ENCODE measurements at places on chromosomes 16 and 17.

DNA sequence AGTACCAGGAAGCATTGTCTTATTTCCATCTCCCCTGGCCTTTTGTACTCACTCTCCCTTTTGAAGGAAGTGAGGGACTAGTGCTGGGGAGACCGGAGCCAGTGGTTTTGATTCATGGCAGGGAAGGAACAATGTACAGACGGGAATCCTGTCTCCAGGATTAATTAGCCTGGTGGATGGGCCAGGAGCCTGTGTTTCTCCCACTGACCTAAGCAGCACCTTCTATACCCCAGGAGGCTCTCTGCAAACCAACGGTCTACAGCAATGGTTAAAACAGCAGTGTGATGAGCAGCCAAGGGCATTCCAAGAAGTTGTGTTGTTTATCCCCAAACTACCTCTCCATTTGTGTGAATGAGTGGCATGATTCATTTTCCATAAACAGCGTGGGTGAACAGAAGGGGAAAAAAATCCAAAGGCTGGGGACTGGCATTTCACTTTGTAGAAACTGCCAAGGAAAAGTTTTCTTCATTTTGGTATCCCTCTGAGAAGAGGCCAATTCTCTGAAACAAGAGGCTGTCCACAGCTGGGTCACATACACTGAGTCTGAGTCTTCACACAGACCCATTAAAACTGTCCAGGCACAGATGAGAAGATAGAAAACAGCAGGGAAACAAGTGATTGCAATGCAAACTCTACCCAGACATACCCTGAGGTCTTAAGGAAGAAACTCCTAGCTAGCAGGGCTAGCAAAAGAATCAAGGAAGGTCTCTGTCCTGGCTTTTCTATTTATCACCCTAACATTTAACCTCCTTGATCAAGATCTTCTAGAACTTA is 18.1 kb downstream of the ANKFN1 start:
- DNase-seq, result no peak

GRCh38 chr17:82112914-82113311 is 14.9 kb upstream of the FASN start:
- no peak for DNase-seq

- DNase-seq, result peak; percentile 56
These were observed 7.3 kb upstream of the TRPV2 start for GRCh38 chr17:16407911-16408588.

- DNase-seq, result no peak
These were observed 19.0 kb upstream of the OSGIN1 start for GRCh38 chr16:83933885-83934683.

GRCh38 chr16:15054357-15055140 is 1.3 kb downstream of the NTAN1 start:
- no peak for DNase-seq

GRCh38 chr17:75473246-75473645 is 16.8 kb downstream of the TMEM94 start:
- no peak for DNase-seq

GRCh38 chr16:81720973-81721906 is 57.9 kb upstream of the PLCG2 start:
- DNase-seq, result no peak

DNA sequence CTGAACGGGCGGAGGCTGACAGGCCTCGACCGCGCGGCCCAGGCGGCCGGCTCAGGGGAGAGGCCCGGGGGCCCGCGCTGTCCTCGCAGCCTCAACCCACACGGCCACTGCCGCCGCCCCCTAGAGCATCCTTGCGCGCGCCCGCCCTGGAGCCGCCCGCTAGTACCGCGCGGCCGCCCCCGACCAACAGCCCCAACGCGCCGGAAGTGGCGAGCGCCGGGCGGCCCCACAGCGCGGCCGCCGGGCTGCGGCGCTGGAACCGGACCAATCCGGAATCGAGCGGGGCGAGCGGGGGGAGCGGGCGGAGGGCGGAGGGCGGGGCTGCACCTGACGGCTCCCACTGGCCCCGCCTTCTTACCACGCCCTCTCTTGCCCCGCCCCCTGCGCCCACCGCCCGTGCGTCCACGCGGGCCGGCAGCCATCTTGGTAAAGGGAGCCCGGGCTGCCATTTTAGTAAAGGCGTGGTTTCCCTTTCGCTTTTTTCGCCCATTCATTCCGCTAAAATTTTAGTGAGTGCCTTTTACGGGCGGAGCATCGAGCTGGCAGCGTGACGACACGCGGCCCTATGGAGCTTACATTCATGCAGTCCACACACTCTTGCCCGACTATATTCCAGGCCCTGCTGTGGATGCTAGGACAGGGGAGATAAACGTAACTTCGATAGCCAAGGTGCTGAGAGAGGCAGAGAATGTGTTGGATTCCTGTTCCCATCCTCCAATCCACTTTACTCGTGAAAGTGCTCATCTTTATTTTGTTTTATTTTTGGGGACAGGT is at the start of gene XPO6:
XPO6 (minus strand) TSS at position 208 of the 774 bp plus-strand sequence. CDS start 597 bp downstream, outside the sequence.
- DNase-seq, result peak; percentile 91

DNA sequence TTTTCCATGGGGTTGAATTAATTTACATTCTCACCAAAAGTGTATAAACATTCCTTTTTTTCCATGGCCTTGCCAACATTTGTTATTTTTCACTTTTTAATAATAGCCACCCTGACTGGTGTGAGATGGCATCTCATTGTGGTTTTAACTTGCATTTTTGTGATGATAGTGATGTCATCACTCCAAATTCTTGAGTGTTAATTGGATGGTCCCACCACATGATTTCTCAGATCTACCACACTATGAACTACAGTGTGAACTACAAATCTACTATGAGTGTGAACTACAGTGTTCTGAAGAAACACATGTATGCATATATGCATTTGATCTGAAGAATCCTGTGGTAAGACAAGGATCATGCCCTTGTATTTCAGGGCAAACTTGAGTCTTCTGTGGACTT is 340.1 kb downstream of the ABCC12 start:
- no peak for DNase-seq

DNA sequence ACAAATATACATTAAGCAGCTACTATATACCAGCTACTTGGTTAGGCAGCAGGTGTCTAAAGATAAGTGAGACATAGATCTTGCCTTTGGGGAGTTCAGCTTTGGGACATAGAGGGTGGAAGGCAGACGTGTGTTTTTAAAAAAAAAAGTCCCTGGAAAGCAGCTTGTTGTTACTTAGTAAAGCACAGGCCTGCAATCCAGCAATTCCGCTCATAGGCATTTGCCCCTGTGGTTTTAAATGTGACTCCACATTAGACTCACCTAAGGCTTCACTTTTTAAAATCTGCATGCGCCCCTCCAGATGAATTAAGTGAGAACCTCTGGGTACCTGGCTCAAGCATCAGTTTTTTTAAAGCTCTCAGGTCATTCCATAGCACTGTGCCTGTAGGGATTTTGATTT is 7.2 kb upstream of the MLYCD start:
- DNase-seq, result no peak

DNA sequence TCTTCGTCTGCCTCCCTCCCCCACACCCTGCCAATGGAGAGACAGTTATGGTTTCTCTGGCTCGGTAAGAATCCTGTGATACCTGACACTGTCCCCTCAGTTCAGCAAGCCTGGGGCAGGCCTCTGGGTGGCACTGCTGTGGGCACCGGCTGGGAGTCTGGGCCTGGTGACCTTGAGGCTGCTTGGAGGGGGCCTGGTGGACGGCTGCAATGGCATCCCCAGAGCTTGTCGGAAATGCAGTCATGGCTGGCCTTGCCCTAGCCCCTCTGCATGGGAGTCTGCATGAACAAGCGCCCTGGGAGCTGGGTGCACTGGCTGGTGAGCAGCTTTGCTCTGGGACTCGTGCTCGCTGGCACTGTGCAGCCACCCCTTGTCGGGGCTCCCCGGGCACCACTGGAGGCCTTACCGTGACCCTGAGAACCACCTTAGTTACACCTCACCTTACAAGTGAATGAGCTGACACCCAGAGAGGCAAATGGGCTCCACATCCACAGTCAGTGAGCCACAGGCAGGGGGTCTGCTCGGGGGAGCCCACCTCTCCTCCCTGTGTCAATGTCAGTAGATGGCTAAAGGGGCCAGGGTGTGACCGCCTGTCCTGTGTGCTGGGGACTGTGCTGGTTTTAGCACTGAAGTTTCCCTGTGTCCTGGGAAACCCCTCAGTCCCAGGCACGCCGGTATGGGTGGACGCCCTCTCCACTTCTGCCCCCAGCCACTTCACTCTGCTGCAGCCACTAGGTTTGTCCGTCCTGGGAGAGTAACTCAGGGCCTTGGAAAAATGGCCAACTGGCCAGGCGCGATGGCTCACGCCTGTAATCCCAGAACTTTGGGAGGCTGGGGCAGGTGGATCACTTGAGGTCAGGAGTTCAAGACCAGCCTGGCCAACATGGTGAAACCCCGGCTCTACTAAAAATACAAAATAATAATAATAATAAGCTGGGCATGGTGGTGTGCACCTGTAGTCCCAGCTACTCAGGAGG is 1.4 kb downstream of the LGALS3BP start:
- no peak for DNase-seq

DNA sequence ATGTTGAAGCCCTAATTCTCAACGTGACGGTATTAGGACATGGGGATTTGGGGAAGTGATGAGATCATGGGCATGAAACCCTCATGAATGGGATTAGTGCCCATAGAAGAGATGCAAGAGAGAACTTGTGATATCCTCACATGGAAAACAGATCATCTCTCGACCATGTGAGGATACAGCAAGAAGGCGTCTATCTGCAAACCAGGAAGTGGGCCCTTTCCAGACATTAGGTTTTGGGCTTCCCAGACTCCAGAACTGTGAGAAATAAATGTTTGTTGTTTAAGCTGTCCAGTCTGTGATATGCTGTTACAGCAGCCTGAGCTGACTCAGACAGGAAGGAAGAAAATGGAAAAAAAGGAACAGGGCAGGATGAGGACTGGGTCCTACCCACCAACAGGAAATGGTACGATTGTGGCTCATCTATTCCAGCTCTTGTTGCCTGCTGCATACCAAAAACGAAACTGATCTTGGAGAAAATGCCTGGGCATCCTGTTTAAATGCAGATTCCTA is 21.9 kb upstream of the SSTR2 start:
- peak; percentile 30 for DNase-seq

- DNase-seq, result no peak
These were observed 48.3 kb upstream of the HAPSTR1 start for GRCh38 chr16:9042964-9043680.

- DNase-seq, result no peak
These were observed 4.5 kb downstream of the RIPOR1 start for GRCh38 chr16:67533024-67533560.

DNA sequence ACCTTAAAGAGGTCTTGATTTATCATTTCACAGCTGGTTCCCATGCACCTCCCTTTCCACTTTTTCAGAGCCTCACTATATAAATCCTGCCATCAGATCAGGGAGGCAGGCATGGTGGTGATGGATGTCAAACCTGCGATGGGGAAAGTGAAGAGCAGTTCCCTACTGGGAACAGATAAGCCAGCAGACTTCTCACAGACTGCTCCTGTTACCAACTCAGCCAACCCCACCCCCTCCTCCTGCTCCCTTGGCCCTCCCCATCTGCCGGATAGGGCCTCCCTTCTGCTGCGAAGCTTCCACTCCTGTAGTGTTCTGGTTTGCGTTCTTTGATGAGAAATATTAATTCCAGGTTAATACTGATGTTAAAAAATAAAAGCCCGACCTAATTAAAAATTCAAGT is 232.1 kb downstream of the STX8 start:
- no peak for DNase-seq

DNA sequence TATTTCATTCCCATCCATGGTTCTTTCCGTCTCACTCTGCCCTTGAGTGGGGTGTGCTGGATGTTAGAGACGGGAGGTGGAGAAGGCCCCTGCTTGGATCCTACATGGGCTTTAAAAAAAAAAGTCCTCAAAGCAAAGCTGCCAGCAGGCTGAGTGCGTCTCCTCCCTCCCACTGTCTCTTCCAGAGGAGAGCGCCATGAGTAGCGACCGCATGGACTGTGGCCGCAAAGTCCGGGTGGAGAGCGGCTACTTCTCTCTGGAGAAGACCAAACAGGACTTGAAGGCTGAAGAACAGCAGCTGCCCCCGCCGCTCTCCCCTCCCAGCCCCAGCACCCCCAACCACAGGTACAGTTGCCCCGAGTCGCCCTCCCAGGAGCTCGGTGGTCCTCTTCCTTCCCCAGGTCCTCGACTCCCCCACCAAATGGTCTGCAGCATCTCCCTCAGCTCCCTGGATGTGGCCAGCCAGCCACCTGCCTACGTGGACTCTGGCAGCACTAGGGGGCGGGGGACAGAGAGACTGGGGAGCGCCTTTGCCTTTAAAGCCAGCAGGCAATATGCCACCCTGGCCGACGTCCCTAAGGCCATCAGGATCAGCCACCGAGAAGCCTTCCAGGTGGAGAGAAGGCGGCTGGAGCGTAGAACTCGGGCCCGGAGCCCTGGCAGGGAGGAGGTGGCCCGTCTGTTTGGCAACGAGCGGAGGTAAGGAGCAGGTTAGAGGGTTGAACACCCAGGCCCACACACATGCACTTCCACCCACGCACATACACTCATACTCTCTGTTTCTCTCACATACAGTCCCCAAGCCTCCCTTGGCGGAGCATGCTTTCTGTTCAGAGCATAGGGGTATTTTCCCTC is 68.2 kb downstream of the PLD6 start:
- no peak for DNase-seq

DNA sequence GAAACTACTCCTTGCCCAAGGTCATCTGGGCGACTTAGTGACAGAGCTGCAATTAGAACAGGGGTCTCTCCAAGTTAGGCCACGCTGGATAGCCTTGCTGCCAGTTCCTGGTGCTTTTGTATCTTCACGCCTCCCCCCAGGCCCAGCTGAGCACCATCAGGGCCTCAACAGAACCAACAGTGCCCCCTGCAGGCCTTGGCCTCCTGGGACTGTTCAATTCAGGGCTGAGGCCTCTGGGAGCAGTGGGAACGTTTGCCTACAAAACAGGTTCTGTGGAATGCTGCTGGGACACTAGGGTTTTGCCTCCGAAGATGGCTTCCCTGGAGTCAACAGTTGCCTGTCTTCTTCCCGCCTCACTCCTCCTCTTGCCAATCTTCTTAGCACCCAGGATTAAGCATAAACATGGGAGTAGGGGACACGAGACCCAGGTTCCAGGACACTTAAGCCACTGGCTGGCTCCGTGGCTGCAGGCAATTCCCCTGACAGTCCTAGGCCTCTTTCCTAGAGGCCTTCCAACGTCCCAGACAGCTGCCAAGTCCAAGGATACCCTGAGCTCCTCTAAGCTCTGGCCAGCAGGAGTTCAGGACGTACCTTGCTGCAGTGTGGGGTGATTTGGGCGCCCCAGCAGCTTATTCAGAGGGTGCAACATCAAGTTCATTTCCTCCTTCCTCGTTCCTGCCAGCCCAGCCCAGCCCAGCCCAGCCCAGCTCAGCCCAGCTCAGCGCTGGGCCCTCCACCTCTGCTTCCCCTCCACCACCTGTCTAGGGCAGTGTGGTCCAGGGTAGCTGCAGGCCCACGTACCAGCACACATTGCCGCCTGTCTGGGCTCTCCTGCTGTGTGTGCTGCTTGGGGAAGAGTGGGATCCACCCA is 246.6 kb upstream of the RPL38 start:
- no peak for DNase-seq
